SW480 (cell line): ENCODE measurements at places on chromosomes 5 and 9.

GRCh38 chr5:109256486-109256885 lies 153.3 kb downstream of the PJA2 start:
- DNase-seq: no peak

DNA sequence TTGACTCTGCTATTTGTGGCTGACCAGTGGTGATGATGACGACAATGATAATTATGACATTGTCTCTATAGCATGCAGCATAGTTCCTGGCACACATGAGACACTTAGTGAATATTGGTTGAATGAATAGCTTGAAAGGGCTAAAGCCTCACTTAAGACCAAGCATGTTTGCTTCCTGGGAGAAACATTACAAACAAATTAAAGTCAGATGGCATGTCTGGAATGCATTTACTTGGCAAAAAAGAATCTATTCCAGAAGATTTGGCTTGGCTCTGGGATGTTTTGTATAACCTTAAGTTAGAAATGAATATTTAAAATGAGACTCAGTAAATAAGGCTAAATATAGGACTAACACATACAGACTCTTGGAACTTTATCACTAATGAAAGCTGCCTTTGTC lies 21.6 kb downstream of the GAS1 start:
- no peak for DNase-seq

DNA sequence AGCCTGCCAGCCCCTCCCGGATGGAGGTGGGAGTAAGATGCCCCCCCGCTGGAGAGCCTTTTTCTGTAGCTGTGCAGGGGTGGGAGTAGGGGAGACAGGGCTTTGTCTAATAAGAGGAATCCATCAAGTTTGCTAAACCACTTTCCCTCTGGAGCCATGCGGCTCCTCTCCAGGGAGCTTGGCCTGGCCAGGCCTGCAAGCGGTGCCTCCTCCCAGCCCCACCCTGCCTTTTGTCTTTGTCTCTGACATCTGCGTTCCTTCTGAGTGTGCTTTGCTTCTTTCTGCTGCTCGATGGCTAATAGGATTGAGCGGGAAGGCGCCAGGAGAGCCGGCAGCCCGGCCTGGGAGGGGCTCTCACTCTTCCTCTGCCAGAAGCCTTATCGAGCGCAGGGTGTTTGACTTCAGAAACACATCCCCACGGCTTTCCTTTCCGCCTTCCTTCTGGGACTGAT lies 26.7 kb upstream of the FCN1 start:
- no peak for DNase-seq

- DNase-seq: no peak
These were observed 1075.9 kb downstream of the NR2F1-AS1 start for GRCh38 chr5:92505145-92505544.

DNA sequence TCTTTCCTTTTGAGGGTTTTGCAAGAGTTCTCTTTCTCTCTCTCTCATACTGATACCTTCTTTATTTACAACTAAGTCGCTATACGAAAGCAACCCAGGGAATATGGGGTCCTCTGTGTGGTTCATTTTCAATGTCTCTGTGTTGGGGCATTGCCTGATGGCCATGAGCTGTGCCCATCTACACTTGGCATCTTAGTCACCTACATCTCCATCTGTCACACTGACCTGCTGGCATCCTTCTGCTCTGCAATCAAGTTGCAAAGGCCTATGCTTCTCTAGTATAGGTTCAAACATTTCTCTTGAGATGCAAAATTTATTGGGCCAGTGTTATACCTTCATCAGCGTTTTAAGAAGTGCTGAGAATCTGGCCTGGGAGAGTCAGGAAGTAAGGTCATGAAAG lies 228.2 kb downstream of the MTRR start:
- no peak for DNase-seq

DNA sequence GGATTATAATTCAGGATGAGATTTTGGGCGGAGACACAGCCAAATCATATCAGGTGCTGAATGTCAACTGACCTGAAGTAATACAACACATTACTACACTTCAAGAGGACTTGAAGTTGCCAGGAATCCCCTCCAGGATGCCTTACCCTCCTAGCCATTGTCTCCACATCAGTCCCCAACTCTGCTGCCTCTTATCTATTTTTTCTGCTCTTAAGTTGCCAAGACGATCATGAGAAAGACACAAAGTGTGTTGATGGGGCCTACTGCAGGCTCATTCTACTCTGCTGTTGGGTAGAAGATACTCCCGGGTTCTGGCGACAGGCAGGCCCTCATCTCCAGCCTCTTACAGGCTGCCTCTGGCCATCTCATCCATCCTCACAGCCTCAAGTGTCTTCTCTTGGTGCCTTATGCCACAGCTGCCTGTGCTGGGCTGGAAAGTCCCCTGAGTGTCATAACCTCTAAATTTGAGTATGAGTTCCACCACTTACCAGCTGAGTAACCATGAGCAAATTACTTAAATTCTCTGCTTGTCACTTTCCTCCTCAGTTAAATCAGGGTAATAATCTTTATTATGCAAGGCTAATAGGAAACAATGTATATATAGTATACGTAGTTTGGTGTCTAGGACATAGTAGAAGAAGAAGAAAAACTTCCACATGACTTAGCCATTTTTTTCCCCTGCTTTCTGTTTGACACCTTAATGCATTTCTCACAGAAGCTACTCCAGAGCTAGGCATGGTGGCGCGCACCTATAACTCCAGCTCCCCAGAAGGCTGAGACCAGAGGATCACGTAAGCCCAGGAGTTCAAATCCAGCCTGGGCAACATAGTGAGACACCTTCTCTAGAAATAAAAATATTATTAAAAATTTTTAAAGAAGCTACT lies 73.0 kb upstream of the SNX2 start:
- no peak for DNase-seq

- no peak for DNase-seq
These were observed 4.2 kb downstream of the MELK start for GRCh38 chr9:36576866-36577265.

DNA sequence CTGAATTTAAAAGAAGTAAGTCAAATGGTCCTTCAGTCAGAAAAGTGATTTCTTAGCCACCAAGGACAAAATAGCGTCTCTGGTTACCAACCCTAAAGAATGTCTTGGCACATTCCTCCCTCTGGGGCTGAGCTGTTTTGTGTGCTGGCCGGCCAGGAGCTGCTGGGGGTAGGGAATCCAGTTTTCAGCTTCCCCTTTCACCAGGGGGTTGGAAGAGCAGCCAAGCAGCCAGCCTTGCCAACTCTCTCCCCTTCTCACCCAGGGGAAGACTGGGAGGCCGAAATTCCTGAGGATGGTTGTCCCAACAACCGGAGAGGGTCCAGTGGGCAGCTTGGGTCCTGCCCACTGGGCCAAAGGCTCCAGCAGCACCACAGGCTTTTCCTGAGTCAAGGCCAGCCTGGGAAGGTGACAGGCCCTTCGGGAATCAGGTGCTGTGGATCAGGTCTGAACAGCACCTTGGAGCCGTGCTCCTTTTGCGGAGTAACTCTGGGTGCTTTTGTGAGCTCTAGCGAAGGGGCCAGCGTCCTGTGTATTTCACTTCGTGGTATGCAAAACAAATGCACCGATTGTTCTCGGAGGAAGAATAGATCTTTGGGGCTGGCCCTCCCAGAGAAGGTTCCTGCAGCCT lies 4.2 kb downstream of the WWC1 start:
- no peak for DNase-seq

GRCh38 chr9:93814077-93814956 lies 140.8 kb downstream of the BARX1 start:
- DNase-seq: peak; percentile 16

- DNase-seq: no peak
These were observed 199.8 kb downstream of the ZNF608 start for GRCh38 chr5:124546643-124547042.

GRCh38 chr5:133876266-133876665 lies 92.2 kb downstream of the C5orf15 start:
- DNase-seq: no peak
